Lung microvascular endothelial cell (primary cell): ENCODE measurements at places on chromosomes 7 and 10. TPM values are rescaled to one million over a fixed set of nuclear protein-coding genes. Genes with fewer than 3 reads are reported as not detected.
A peak's percentile ranks its signal among the peaks of the same experiment; 100 is the strongest.

GRCh38 chr7:78345293-78345911 lies 546.8 kb downstream of the PHTF2 start:
- DNase-seq = no peak

- DNase-seq = no peak
These were observed 421.5 kb upstream of the LRRN3 start for GRCh38 chr7:110669410-110669809.

DNA sequence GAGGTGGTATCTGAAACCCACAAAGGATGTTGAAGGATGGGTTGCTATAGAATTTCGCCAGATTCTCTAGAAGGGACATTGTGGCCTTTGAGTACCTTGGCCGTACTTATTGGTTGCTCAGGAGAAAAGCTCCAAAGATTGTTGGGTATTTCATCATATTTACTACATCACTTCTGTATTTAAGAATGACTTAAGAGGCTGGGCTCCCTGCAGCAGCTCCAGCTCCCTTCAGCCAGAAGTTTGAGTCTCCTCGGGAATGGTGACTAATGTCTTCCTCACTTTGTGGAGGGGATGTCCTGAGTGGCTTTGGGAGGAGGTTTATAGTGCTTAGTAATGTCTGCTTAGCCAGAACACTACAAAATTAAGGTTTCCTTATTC lies 18.1 kb downstream of the MINDY4 start:
- no peak for DNase-seq

DNA sequence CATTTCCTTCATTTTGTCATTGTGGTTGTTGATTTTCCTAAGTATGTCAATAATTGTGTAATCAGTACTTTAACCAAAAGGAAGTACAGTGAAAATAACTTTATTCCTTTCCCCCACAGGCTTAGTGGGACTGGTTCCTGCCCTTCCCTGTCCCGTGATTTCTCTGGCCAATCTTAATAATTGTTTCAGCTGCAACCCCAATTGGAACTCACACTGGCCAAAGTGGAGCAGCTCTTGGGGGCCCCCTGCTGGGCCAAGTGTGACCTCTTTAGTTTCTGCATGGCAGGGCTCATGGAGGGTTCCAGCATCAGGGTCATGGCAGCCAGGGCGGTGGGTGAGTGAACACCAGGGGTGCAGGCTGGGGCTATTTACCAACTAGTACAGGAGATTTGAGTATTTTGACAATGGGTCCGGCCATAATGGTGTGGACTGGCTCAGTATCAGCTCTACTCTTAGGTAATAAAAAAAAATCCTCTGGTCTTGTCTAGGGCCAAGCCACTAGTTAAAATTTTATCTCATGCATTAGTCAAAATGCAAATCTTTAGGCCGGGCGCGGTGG lies 31.7 kb downstream of the CYCS start:
- DNase-seq = peak; percentile 79

DNA sequence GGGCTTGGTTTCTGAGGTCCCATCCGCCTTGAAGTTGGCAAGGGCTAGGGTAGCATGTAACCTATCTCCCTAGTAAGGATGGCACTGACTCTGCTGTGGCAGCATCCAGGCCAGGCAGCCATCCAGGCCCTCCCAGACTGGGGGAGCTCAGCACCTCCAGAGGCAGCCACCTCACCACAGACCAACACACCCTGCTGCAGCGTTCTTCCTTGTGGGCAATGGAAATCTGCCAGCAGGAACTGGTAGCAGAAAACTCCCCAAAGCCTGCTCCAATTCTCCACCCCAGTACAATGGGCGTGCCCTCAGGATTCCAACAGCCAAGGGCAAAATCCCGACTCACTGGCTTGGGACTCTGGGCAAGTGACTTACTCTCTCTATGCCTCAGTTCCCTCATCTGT lies 27.5 kb downstream of the DLG5 start:
- DNase-seq = no peak

Gene TMEM130
- total RNA-seq = not detected in 2 replicates
